Stimulated activated naive CD4-positive, alpha-beta T cell (primary cell): ENCODE measurements at places on chromosomes 11 and 22.

- no peak for DNase-seq
These were observed 2.5 kb upstream of the SEPTIN3 start for GRCh38 chr22:41966607-41967240.

DNA sequence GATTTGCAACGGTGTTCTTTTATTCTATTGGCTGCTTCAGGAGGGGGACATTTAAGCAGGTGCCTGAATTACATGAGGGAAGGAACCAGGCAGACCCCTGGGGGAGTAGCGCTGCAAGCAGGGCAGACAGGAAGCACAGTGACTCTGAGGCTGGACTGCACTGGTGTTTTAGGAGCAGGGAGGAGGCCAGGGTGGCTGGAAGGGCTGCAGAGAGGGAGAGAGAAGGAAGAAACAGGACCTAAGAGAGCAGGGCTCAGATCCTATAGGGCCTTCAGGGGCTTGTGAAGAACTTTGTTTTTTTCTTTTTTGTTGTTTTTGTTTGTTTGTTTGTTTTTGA, 62.5 kb upstream of the SORL1-AS1 start:
- no peak for DNase-seq

GRCh38 chr11:372809-373715, 3.8 kb downstream of the B4GALNT4 start:
- DNase-seq = no peak

DNA sequence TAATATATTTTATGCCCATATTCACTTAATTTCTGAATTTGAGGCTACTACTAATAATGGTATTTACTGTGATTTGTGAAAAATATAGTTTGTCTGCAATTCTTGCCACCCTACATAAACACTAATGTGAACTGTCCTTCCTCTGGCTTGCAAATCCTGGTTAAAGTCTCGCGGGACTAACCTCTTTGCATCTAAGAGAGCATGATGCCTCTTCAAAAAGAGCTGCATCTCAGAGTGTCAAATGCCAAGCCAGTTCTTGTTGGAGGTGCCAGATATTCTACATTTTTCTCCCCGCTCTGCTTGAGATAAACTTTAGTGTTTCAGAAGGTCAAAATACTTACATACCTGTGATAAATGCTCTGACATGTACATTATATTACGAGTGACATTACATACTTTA, 2.1 kb downstream of the ARHGAP42 start:
- no peak for DNase-seq

DNA sequence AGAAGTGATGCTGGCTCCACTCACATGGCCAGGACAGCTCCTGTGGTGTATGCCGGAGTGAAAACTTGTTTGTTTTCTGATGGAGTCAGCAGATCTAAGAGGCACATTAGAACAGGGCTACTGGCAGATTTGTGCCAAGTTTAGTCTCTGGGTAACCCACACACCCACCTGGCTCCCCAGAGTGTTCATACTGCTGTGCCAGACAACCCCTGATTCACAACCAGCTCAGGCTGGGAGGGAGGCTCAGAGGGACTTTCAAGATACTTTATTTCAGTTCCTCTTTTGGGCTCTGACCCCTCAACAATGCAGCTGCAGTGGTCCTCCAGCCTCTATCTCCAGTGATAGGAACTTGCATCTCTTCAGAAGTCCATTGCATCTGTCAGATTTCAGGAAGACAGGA, 8.5 kb downstream of the NTM start:
- DNase-seq = no peak
